ENCODE measurements at places on chromosomes 12 and 14. TPM values are rescaled to one million over a fixed set of nuclear protein-coding genes. Genes with fewer than 3 reads are reported as not detected.

Gene KIF5A
- 0.59 TPM for total RNA-seq

Gene LMNTD1
- 0.51 TPM for total RNA-seq

Gene PSMC6
- 159 TPM for total RNA-seq

Gene TRPV4
- total RNA-seq: 0.32 TPM

Gene SELPLG
- 0.89 TPM for total RNA-seq

Gene NKX2-1
- not detected for total RNA-seq

Gene PXN
- 22.9 TPM for total RNA-seq

Gene ANO4
- total RNA-seq: 2.0 TPM

Gene COCH
- not detected for total RNA-seq

Gene AKAP5
- total RNA-seq: 3.6 TPM

Gene PLBD1
- 1.2 TPM for total RNA-seq

Gene CCND2
- total RNA-seq: 105 TPM

Gene SMCO2
- total RNA-seq: 1.4 TPM

Gene ADIPOR2
- 36.7 TPM for total RNA-seq

Gene WIF1
- not detected for total RNA-seq

Gene TMPRSS12
- total RNA-seq: not detected

Gene ASPG
- total RNA-seq: not detected

Gene TAS2R14
- total RNA-seq: 4.2 TPM

Gene ACOT4
- 0.59 TPM for total RNA-seq

Gene TMEM63C
- total RNA-seq: 0.30 TPM

Gene PRH2
- 0.28 TPM for total RNA-seq

Gene CIROP
- total RNA-seq: not detected

Gene GABARAPL1
- total RNA-seq: 79.3 TPM

Gene RNASE12
- total RNA-seq: not detected

Gene POC1B
- total RNA-seq: 13.7 TPM

Gene OVCH1
- not detected for total RNA-seq

Gene IFI27
- total RNA-seq: 34.1 TPM

Gene MGST1
- 29.4 TPM for total RNA-seq

Gene PAH
- total RNA-seq: not detected

Gene CARMIL3
- 0.05 TPM for total RNA-seq

Gene CISTR
- total RNA-seq: not detected

Gene KITLG
- 43.1 TPM for total RNA-seq

Gene GNG2
- total RNA-seq: 37.1 TPM

Gene GLTP
- total RNA-seq: 56.1 TPM

Gene CCDC184
- total RNA-seq: 1.6 TPM

Gene STAC3
- not detected for total RNA-seq

Gene MYBPC1
- total RNA-seq: not detected

Gene SLC8A3
- 0.89 TPM for total RNA-seq

Gene SLC6A15
- total RNA-seq: 5.6 TPM

Gene CCDC38
- total RNA-seq: not detected

Gene METTL1
- total RNA-seq: 6.1 TPM

Gene TEX22
- total RNA-seq: 0.30 TPM

Gene NOXRED1
- total RNA-seq: not detected

Gene ADCY6
- total RNA-seq: 56.7 TPM

Gene LAG3
- not detected for total RNA-seq

Gene TGFB3
- 5.1 TPM for total RNA-seq

Gene XRCC3
- total RNA-seq: 11.4 TPM

Gene RBM23
- total RNA-seq: 93.5 TPM

Gene TRHDE
- 78.4 TPM for total RNA-seq

Gene SOAT2
- not detected for total RNA-seq

Gene OLR1
- 0.23 TPM for total RNA-seq

Data from smooth muscle cell of the umbilical artery (primary cell).